ENCODE measurements at places on chromosomes 7 and 10.

- DNase-seq = peak; percentile 32
Measured at GRCh38 chr7:28192786-28193585, 12.4 kb upstream of the JAZF1 start.

GRCh38 chr10:86254081-86254480 is 112.5 kb downstream of the GRID1 start:
- DNase-seq = no peak

- DNase-seq = no peak
Measured at GRCh38 chr10:22607261-22607660, 107.1 kb downstream of the PIP4K2A start.

DNA sequence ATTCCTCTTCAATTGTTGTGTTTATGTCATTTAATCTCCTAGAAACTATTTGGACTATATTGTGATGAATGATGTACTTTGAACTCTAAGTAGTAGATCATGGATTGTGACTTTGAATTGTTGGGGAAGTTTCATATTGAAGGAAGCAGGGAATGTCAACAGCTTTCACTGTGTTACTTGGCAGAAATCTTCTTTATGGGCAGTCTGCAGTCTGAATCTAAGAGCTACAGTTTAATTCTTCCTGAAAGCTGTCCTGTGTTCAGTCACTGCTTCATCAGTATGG is 91.6 kb downstream of the PPP1R9A start:
- no peak for DNase-seq

DNA sequence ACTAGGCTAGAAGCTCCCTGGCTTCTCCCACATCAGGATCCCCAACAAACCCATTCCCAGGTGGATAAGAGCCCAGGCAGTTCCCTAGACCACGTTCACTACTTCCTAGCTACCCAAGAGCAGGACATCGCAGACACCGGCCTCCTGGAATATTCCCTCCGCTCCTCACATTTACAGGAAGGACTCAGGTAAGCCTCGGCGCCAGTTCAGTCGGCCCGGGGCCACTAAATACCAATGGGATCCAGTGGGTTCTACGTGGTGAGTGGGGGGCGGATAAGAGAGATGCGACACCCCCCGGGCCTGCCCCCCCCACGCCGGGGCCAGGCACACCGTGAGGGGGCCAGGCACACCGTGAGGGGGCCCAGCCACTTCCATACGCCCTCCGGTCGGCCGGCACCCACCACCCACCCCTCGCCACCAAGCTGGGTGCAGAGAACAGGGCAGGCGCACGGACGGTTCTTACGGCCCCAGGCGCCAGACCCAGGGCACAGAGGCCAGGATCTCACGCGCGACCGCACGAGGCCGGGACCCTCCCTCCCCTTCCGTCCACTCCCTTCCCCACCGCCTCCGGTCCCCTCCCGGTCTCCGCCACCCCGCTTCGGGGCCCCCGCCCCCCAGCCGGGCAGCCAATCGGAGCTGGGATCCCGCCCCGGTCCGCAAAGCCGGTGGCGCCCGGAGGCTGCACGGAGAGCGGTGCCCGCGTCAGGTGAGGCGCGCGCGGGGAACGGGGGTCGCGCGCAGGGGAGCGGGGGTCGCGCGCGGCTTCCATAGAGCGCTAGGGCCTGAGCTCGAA is at the start of gene BLVRA:
BLVRA (plus strand) TSS at position 652 of the 793 bp plus-strand sequence. CDS start 12,479 bp downstream, outside the sequence.
- DNase-seq = peak; percentile 81

DNA sequence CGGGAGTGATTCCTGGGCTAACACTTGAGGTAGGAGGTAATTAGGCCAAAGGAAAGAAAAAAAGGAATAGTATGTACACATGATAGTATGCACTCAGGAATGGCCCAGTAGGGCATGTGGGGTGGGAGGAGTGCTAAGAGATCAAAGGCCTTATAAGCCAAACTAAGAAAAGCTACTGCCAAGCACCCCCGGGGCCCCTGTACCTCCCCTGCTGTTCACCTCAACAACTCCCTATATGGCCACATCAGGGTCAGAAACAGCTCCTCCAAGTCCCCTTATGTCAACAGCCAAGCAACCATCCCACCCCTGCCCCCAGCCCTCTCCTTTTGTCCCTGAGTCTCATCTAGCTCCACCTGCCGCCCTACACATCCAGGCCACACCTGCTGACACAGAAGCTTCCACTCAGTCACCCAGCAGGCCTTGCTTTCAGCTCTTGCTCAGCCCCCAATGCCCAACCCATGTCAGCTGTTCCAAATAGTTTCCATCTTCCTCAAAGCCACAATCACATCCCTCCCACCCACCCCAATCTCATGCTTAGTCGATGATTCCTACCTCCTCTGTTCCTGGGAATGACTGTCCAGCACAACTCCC is 80.2 kb downstream of the SORBS1 start:
- no peak for DNase-seq

DNA sequence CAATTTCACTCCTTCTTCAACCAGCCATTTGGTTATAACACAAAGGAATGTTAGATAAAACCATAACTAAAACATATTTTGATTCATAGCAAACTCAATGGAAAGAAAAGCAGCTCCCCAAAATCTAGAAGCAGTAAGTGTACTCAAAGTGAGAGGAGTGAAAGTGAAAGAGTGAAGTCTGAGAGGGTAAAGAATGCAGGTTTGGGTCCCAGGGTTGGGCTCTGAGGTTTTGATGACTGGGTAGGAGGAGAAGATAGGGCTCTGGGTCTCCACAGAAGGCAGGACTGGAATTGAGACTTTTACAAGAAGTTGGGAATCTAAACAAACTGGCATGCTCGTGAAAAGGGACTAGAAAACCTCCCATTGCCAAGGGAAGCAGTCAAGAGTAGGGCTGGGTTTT is 85.4 kb upstream of the RSU1 start:
- no peak for DNase-seq

DNA sequence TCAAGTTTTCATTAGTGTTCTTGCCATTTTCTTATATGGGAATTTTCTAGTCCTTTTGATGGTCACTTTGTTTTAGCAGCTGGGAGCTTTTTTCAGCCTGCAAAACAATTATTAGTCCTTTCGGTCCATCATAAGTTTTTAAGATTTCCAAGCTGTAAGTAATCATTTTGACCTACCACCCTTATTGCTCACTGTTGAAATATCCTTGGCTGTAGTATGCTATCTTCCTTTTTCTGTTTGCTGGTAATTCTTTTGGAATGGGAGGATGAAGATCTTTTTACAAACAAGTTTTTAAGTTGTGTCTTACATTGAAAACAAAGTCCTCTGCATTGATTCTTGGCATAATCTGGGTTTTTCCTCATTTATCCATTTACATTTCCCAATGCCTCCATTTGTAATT is 24.0 kb downstream of the BZW2 start:
- DNase-seq = no peak

DNA sequence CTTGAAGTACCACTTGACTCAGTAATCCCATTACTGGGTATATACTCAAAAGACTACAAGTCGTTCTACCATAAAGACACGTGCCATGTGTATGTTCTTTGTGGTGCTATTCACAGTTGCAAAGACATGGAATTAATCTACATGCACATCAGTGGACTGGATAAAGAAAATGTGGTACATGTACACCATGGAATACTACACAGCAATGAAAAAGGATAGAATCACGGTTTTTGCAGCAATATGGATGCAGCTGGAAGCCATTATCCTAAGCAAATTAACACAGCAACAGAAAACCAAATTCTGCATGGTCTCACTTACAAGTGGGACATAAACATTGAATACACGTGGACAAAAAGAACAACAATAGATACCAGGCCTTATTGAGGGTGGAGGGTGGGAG is 583.4 kb upstream of the CELF2 start:
- DNase-seq = no peak

DNA sequence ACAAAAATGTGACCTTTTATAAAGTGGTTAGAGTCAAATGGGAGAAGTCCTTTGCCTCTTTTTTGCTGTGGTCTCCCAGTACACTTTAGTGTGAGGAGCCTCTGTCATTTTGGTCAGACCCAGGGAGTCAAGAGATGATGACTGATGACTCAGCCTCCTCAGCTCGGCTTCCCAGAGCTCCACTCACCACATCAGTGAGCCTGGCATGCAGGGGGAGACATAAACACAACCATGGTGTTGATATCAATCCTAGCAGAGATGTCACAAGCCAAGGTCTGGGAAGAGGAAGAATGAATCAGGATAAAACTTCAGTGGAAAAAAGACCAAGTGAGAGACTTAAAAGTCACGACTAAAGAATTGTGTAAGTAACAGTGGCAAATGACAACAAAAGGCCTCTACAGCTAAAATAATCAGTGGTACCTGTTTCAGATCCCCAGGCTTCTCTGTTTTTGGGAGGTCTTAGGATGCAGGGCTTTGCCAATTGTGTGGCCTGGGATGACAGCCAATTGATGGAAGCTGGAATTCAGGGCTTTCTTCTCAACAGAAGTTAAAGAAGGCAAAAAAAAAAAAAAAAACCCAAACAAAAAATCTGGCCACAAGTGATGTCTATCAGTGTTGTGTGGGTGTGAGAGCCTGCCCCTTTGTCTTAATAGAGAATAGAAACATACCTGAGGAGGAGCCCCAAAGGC is 50.2 kb downstream of the TFAM start:
- DNase-seq = peak; percentile 76

GRCh38 chr7:1141651-1142050 is 18.3 kb downstream of the ZFAND2A start:
- no peak for DNase-seq

DNA sequence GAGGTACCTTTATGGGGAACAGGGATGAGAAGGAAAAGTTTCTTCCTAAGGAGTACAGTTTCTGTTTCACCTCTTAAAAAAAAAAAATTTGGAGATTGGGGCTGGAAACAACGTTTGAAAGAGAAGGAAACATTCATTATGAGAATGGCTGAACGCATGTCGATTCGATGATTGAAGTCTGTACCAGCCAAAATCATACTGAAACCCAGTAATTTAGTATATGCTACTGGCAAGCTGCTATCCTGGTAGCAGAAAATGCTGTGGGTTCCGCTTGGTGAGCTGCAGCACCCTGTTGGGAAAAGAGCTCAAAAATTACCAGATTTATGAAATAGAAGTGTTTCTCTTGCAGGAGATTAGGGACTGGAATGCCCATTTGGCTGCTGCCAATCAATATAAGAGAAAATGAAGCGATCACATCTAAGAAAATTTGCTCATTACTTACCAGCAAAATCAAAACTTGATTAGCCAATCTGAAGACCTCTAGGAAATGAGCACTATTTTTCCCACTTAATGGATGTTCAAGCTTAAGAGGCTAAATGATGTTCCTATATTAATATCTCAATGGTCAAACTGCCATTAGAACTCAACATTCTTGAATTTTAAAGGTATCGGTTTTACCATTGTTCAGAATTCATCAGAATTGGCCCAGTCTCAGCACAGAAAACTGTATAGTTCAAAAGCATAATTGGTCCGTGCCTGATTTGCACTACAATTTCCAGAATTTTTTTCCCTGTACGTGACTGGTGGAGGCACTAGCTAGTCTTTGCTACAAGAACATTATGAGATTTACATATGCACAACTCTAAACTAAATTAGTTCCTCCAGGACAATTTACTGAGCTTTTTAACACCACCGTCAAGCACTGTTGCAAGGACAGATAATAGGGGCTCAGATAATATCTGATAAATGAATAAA is 1.2 kb upstream of the ITGB1 start:
- DNase-seq = no peak

GRCh38 chr10:89684604-89685003 is 16.8 kb upstream of the KIF20B start:
- DNase-seq = no peak

- no peak for DNase-seq
Measured at GRCh38 chr10:74542077-74542476, 284.3 kb upstream of the KAT6B start.
